ENCODE measurements at places on chromosomes 5 and 9.

GRCh38 chr5:134092875-134093274 lies 21.6 kb upstream of the TCF7 start:
- no peak for DNase-seq

DNA sequence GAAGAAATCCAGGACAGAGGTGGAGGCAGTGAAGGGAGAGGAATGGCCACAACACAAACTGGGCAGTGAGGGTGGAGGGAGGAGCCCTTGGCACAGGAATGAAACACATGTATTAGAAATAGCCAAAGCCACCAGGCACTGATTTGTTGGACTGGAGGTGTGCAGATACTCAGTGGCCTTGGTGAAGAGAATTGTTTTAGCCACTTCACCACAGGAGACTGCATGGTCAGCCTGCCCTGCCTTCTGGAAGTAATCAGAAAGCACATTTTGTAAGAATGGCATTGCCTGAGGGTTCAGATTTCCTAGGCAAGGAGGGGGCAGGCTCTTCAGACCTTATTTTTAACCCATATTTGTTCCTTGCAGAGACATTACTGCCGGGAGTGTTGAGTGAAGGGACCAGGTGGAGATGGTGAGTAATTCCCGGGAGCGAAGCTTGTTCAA lies 2.2 kb downstream of the SGCD start:
- no peak for DNase-seq

DNA sequence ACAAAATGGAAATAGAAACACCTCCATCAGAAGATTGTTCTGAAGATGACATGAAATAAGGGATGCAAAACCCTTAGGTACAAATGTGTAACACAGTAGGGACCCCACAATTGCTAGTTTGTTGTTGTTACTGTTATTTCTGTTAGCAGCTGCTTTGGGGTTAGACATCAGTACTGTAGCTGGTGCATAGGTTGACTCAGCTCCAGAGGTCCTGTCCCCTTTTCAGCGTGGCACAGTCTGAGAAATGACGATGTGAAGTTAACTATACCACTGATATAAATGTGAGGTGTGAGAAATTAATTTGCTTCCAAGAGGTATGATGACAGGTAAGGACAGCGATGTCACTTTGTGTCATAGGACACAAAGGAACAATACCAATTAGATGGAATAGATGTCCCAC lies 384.6 kb upstream of the KLF4 start:
- DNase-seq, result no peak

DNA sequence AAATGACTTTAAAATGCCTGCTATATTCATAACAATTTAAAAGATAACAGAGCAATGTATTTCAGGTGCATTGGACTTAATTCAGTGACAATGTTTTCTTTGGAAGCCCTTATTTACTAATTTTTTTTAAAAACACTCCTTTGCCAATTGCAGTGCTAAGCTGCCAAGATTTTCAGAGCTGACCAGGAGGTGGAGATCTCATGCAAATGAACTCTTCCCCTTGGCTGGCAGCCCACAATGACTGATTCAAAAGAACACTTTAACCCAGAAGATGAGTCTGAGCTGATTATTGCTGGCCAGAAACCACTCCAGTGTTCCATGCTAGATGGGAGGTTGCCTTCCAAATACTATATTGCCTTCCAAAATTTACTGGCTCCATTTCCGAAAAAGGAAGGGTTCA lies 128.3 kb upstream of the CCNH start:
- no peak for DNase-seq

DNA sequence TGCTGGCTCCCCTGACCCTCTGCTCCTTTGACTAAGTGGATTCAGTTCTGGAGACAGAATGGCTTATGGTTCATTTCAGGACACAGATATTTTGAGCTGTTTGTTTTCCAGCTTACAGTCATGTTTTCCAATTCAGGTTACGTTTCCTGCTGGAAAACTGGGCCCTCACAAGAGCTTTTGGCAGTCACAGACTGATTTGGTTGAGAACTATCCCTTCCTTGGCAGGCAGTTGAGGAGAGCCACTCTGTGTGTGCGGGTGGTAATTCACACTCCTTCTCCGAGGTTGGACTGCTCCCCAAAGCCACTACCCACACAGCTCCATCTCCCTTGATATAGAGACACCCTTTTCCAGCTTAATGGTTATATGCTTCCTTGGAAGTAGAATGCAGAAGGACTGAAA lies 534.5 kb downstream of the TMEM38B start:
- no peak for DNase-seq

DNA sequence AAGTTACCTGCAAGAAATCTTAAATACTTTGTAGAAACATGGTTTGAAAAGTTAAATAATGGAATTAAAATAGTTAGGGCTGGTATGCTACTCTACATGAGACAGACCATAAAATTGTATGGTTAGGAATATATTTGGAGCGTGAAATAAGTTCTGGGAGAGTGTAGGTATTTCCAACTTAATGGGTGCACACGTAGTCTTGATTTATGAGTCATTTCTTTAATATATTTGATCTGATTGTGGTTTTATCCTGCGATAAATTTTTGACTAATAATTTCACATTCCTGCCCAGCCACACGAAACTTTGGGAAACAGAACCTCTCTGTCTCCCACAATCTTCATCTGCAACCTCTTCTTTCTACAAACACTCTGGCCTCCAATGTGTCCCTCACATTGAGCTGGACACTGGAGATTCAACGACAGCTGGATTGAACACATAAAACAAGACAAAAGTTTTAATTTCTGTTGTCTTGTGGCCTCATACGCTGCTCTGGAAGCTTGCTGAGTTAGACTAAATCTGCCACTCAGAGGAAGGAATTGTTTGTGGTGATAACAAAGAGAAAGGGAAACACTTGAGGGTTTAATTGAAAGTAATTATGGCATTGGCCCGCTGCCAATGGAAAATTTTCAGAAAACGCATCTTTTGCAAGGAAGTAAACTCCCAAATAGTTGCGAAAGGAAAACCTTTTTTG lies 201.8 kb upstream of the ZNF608 start:
- no peak for DNase-seq

GRCh38 chr9:99491408-99492158 lies 269.5 kb downstream of the SEC61B start:
- DNase-seq, result no peak

All from stimulated activated CD4-positive, alpha-beta T cell treated with anti-CD3 and anti-CD28 coated beads, Interleukin-2, amount 100 ng/mL, for 24 hours (primary cell).